ENCODE measurements at places on chromosomes 6 and 20.

GRCh38 chr20:41587956-41588355 is 30.2 kb downstream of the CHD6 start:
- DNase-seq, result peak; percentile 37

GRCh38 chr6:2085657-2086056 is 159.7 kb downstream of the GMDS start:
- no peak for DNase-seq

- no peak for DNase-seq
Observed at GRCh38 chr6:63789699-63790098, 154.1 kb downstream of the PHF3 start.

DNA sequence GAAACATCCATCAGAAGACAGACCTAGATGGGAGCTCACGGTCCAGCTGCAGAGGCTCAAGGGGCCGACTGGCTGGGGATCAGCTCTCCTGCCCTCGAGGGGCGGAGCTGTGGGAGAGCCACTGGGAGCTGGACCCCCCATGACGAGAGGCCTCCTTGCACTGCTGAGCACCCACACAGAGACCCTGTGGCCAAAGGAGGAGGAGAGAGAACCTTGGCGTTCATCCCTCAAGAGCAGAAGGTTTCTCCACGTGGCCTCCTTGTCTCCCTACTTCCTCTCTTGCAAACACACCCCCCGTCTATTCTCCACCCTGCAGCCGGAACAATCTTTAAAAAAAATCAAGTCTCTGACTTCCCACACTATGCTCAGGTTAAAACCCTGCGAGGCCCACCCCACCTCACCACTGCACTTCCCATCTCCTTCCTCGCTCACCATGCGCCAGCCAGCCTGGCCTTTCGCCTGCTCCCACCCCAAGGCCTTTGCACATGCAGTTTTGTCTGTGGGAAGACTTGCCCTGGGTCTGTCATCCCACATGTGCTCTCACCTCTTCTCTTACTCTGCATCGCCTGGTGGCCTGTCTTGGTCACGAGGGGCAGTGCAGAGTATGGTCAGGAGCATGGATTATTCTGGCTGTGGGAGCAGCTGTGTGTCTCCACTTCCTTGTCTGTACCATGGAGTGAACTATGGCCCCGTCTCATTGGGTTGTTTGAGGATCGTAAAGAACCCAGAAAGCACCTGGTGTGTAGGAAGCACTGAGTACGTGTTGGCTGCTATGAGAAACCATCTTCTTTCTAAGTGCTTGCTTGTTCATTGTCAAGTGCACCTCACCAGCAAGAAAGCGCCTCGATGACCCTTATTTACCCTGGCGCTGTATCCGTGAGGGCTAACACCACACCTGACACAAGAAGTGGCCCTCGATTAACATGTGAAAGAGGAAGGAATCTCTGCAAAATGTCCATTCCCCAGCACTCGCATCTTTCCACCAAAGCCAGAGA is 32.9 kb downstream of the PMEPA1 start:
- no peak for DNase-seq

- no peak for DNase-seq
Observed at GRCh38 chr20:19549896-19550295, 208.2 kb upstream of the RIN2 start.

GRCh38 chr6:2611092-2611491 is 139.6 kb downstream of the MYLK4 start:
- DNase-seq, result no peak

DNA sequence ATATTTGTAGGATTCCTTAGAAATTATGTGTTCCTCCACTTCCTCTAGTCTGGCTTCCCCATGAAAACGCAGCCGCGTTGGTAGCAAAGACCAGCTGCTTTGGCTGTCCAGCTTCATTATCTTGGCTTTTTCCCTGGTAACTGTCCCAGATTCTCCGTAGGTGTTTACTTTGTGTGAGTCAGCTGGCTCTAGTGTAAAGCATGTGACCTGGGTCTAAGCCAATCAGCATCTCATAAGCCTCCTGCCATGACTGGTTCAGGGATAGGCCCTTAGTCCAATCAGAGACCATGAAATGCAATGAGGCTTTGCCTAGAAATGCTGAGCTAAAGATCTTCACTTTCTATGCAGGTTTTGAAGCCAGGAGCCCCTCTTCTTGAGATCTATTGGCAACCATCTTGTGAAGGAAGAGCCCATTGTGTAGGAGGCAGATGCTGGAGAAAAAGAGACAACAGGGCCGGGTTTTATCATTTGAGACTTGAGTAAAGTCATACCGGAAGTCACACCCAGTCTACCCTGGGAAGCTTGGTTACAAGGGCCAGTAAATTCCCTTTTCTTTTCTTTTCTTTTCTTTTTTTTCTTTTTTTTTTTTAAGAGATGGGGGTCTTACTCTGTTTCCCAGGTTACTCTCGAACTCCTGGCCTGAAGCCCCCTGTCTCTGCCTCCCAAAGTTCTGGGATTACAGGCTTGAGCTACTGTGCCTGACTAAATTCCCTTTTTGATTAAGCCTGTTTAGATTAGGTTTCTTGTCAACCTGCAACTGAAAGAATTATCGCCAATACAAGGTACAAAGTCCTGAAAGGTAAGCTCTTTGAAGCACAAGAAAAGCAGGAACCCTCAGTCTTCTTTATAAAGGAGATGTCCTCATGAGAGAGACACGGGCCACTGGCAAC is 256.5 kb upstream of the RREB1 start:
- peak; percentile 93 for DNase-seq

DNA sequence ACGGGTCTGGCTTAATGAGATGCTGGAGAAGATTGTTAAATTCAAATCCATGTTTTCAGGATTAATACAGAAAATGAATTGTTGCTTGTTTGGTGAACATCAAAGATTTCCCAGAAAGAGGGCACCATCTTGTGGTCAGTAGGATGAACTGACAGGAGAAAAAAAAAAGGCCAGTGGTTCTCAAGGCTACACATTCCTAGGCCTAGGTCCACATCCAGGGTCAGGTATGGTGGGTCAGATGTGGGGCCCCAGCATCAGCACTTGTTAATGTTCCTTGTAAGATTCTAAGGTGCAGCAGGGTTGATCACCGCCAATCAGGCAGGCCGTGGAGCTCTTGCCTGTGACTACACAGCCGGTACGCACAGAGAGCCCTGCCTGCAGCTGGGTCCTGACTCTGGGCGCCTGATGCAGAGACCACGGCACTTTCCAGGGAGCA is 34.0 kb upstream of the FOXO3 start:
- peak; percentile 41 for DNase-seq
